ENCODE measurements at places on chromosomes 3 and 15.

DNA sequence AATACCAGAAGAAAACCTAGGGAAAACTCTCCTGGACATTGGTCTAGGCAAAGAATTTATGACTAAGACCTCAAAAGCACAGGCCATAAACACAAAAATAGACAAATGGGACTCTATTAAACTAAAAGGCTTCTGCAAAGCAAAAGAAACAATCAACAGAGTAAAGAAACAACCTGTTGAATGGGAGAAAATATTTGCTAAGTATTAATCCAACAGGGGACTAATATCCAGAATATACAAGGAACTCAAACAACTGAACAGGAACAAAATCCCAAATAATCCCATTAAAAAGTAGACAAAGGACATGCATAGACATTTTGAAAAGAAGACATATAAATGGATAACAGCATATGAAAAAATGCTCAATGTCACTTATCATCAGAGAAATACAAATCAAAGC lies 6.9 kb upstream of the ACVR2B start:
- DNase-seq, result no peak

- DNase-seq, result no peak
Measured at GRCh38 chr15:41309226-41309905, 23.0 kb downstream of the OIP5 start.

GRCh38 chr3:147130461-147130860 lies 275.9 kb downstream of the ZIC4 start:
- no peak for DNase-seq

GRCh38 chr15:50977162-50977561 lies 68.7 kb downstream of the AP4E1 start:
- DNase-seq, result no peak
